ENCODE measurements at places on chromosomes 5 and 9.
A peak's percentile ranks its signal among the peaks of the same experiment; 100 is the strongest.

GRCh38 chr5:140262839-140263238 is 40.1 kb downstream of the PFDN1 start:
- DNase-seq: no peak

GRCh38 chr5:147400881-147401280 is 109.0 kb downstream of the DPYSL3 start:
- no peak for DNase-seq

DNA sequence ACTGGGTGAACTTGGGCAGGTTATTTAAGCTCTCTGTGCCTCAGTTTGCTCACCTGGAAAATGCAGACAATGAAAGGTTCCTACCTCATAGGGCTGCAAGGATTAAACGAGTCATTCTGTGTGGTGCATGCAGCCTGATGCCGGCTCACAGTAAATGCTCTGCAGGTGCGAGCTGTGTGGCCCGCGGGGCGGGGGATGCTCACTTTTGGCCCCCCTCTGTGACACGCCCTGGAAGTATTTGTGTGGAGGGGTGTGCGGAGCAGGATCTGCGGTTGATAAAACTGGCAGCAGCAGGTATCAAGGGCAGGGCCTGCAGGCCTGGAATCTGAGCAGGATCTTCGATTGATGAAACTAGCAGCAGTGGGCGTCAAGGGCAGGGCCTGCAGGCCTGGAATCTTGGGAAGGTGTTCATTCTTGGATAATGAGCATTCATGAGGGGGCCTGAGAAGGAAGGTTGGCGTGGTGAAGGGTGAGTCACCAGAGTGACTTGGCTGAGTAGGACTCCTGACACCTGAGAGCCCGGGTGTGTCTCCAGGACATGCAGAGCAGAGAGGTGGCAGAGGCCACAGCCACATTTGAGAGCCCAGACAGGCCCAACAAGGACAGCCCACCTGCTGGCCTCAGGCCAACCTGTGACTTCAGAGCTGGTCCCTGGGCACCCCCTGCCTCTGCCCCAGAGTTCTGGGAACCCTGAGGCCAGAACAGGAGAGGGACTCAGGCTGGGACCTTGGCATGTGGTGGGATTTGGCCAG is 11.9 kb downstream of the UNC5A start:
- no peak for DNase-seq

DNA sequence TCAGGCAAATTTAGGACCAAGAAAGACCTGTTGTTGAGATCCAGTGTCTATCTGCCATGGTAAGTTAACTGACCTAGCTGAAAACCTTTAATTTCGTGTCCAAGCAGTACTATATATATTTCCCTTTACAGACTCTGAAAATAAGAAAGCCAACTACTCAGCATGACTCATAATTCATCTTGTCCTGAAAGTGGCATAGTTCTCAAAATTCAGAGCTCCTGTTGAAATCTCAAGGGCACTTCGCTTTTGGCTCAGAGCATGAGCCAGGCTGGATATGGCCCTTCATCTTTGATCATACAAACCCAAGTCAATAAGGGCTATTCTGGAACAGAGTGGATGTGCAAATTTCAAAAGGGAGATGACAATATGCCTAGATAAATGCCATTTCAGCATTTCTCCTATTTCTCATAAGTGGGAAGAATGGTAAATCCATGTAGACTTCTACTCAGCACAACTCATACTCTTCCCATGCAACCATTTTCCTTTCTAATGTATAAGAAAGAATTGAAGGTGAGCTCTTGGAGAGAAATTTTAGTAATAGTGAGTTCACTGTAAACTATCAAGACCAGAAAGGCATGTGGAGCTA is 567.9 kb upstream of the DAB2 start:
- DNase-seq: no peak

DNA sequence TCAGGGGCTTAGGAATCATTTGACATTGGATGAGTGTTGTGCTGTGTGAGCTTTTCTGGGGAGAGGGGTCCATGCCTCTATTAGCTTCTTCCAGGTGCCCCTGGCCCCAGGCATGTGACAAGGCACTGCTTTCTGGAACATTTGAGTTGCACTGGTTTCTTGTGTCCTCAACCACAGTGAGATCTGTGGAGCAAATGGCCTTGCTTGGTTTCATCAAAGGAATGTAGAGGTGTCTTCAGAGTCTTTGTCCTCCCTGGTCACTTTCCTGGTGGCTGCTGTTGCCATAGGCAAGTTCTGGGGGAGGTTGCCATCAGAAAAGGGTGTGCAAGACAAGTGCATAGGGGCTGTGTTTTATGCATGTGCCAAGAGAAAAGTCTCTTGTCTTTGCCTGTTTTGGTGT is 157.5 kb downstream of the MACROH2A1 start:
- DNase-seq: no peak

DNA sequence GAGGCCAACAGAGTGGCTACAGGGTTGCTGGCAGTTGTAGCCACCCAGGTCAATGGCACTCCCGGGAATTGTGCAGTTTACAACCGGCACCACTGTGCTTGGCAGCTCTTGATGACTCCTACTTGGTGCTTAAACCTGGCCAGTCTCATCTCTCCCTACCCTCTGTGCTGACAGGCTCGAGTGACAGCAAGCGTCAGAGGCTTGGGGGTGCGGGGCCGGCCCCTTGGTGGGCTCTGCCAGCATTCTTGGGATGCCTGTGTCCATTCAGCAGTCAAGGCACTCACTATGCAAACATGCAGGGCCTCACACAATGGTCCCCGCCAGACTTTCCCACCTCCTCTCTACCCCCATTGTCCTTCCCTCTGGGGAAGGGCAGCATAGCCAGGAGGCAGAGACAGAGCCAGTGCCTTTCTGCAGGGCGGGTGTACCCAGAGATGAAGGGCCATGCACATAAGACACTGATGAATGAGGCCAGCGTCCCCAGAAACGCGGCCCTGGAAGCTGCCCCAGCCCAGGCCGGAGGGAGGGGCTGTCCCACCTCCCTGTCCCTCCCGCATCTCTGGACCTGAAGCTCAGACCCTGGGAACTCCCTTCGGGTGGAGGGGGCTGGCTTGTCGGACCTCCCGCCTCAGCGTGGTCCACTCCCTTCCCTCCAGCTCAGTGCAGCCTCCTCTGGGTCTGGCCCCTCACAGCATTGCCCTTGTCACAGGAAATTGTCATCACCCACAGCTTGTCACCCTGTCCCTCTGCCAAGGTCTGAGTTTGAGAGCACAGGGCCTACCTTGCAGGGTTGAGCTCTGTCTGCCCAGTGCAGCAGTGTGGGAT is 26.4 kb upstream of the NOTCH1 start:
- no peak for DNase-seq

- no peak for DNase-seq
Observed at GRCh38 chr9:35861161-35861897, 8.9 kb downstream of the OR13J1 start.

GRCh38 chr9:21982861-21983560 is 11.2 kb downstream of the CDKN2A start:
- DNase-seq: no peak

GRCh38 chr9:115350548-115350947 is 232.6 kb upstream of the TNC start:
- no peak for DNase-seq

- DNase-seq: no peak
Observed at GRCh38 chr5:127961006-127961762, 122.4 kb upstream of the SLC12A2 start.

GRCh38 chr9:96782235-96782634 is 4.3 kb upstream of the ZNF510 start:
- no peak for DNase-seq

- peak; percentile 9 for DNase-seq
Observed at GRCh38 chr5:178288401-178289368, 56.1 kb upstream of the PHYKPL start.

- DNase-seq: no peak
Observed at GRCh38 chr9:132184124-132184523, 22.3 kb downstream of the NTNG2 start.

GRCh38 chr9:91212596-91213243 is 149.0 kb downstream of the AUH start:
- no peak for DNase-seq

DNA sequence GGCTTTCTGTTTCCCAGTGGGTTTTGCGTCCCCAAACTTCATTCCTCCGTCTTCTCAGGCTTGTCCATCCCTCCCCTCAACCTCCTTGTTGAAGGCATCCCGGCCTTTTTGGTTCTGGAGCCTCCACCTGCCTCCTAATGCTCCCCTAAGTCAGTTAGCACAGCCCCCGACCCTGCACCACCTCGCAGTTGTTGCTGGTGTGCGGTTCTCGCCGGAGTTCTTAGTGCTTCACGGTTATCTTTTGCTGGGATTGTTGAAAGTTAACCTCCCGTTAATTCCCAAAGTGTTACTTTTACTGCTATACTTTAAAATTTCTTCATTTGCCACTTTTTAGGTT is 447 bp downstream of the UBLCP1 start:
- no peak for DNase-seq

- no peak for DNase-seq
Observed at GRCh38 chr9:26301659-26302058, 590.9 kb downstream of the CAAP1 start.

GRCh38 chr5:179610903-179611265 is 12.6 kb downstream of the HNRNPH1 start:
- no peak for DNase-seq

DNA sequence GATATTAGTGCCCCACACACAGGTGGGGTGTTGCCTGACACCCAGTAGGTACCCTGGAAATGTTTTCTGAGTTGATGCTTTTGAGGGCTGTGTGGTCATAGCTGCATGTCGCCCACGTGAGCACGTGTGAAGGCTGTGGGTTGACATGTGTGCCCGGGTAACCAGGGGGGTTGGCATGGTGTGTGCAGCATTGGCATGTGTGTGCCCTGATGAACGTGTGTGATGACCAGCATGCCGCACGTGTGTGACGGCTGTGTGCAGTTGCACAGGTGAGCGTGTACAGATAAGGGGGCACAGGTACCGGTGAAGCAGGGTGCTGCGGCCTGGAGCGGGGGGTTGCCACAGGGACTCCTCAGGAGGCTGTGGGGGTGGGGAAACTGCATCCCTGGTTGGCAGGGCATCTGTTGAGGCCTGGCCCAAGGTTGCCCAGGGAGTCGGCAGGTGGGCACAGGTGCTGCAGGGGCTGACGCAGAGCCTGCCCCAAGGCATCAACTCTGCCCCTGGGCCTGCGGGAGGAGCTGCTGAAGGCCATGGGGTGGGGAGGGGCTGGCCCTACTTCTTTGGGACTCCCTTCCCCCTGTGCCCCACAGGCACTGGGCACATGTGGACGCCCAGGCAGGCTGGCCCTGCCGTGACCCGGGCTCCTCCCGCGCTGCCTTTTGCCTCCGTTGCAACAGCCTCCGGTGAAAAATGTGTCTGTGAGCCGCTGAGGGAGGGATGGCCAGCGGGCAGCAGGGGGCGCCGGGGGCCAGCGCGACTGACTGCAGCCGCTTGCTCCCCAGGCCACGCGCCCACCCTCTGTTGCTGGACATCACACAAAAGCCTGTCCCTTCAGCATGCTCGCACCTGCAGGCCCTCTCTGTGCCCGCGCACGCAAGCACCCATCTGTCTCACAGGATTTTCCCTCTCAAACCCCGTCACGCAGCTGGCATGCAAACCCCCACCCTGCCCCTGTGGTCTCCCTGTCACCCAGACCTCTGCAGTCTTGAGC is 2.2 kb downstream of the UNC5A start:
- no peak for DNase-seq

- peak; percentile 34 for DNase-seq
Observed at GRCh38 chr9:6782981-6783380, 25.2 kb downstream of the KDM4C start.

GRCh38 chr5:68225911-68226545 is 10.5 kb downstream of the PIK3R1 start:
- no peak for DNase-seq

Measured in pons (tissue), 1 donor.